ENCODE measurements at places on chromosomes 3 and 15.

GRCh38 chr15:89187986-89188514 lies 33.3 kb downstream of the RLBP1 start:
- DNase-seq = no peak

- DNase-seq = no peak
These were observed 561.2 kb upstream of the ALCAM start for GRCh38 chr3:104805508-104805907.

- no peak for DNase-seq
These were observed 186.2 kb downstream of the GOLGA6L6 start for GRCh38 chr15:20355256-20355868.

DNA sequence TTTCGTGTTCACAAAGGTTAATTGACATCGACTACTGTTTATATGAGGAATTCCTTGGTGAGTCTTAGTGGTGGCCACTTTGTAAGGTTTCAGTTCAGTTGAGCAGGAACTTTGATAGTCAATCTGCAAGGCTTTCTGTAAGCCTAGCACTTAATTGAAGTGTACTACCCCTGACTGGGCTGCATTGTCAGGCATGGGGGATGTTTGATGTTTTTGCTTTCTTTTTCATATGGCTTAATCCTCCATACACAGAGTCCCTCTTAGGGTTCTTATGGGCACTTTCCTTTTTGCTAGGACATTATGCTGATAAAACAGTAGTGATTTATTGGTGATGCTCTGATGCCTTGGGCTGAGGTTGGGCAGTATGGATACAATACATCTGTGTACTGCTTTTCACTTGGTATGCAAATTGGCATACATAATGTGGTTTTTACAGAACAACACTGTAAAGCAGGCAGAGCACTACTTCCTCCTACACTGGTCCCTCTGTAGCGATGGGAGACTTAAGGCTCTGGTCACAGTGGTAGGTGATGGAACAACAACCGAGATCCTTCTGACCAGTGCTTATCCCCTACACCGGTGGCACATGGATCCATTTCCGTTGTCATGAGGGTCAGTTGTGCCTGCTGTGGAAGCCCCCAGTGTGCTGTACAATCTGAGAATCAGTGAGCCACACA lies 261.0 kb downstream of the MFSD1 start:
- no peak for DNase-seq

GRCh38 chr3:101255441-101255840 lies 64.9 kb downstream of the IMPG2 start:
- no peak for DNase-seq

DNA sequence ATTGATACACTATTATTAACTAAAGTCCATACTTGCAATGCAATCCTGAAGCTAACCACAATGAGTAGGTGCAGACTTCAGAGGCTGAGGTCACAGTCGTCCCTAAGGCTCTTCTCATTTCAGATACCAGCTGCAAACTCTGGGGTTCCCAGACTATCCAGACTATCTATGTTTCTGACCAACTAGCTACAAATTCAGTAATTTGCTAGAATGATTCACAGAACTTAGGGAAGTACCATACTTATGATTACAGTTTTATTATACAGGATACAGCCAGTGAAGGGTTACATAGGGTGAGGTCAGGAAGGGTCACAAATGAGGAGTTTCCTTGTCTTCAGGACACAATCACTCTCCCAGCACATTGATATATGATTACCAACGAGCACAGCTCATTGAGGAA lies 36.5 kb downstream of the PPM1L start:
- DNase-seq = no peak

DNA sequence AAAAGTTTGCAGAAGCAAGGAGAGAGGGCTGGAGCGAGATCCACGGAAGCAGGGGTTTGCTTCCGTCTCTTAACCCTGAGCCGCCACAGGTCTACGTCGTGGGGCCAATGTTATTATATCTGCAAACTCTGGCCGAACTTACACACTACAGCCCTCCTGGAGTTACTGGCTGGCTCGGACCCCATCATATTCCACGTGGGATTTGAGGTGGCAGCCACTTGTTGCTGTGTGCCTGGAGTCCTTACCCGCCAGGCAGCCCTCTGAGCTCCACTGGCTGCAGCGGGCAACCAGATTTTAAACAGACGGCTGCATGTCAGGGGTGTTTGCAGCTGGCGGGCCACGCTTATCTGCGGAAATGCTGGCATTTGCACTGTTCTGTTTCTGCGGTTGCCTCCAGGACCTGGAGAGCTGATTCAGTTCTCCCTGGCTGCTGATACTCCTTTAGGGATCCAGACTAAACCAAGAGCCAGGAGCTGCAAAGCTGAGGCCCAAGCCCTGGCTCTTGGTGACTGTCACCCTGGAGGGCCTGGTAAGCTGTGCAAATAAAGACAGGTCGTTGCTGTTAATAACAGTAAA lies 34.7 kb downstream of the TM2D3 start:
- DNase-seq = no peak

DNA sequence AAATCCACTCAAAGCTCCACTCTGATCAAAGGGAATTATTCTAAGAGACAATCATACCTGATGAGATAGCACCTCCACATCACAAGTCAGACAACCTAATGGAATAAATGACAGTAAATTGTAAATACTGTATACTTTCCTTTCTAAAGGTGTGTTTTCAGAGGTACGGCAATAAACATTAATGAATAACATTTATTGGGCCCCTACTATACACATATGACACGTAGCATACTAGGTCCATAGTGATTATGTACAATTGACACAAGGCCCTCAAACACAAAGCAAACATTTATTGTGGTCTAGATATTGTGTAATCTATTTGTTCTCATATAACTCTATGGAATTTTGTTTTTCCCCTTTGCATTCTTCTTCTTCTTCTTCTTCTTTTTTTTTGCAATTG lies 429.8 kb downstream of the FOXP1 start:
- DNase-seq = no peak

GRCh38 chr3:146469150-146470017 lies at the start of gene PLSCR2:
PLSCR2 (minus strand) TSS chr3:146469561; CDS start chr3:146459904, 9,657 bp downstream.
- DNase-seq = peak; percentile 85

GRCh38 chr15:73051391-73051806 lies 864 bp upstream of the NEO1 start:
- no peak for DNase-seq

- no peak for DNase-seq
These were observed 73.3 kb downstream of the NSUN3 start for GRCh38 chr3:94136133-94136532.

GRCh38 chr3:30639937-30640336 lies 33.5 kb downstream of the TGFBR2 start:
- peak; percentile 40 for DNase-seq

DNA sequence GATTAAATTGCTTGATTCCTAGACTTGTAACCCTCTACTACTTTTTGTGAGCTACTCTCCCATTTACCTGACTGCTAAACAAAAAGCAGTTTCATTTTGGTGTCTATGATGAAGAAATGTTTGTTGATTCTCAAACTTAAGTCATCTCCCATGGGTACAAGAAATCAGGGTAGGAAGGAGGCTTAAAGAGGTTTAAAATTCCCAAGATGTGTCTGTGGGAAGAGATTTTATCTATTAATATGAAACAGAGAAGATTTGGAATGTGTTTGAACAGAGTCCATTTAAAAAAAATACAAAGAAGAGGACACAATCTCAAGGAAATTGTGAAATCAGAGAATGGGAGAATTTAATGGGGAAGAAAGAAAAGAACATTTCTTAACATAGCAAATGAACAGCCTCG lies 14.8 kb downstream of the P3H2 start:
- DNase-seq = no peak

DNA sequence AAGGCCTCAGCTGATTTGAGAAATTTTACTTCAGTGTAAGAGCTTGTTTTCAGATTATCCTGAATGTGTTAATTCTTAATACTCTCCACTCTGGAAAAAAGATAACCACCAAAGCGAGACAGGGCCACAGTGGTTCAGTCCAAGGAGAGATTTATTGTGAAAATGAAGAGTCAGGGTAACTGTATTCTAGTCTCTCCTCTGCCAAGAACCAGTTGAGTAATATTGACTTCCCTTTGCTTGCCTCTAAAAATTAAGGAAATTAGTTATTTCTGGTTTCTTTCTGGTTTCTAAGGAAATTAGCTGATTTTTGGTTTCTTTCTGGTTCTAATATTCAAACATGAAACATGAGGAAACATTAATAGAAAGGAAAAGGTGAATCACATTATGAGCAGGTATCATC lies 34.9 kb downstream of the PPP1R2 start:
- DNase-seq = no peak

- no peak for DNase-seq
These were observed 330.0 kb downstream of the PYDC2 start for GRCh38 chr3:191790934-191791333.

Data from stimulated activated naive CD8-positive, alpha-beta T cell treated with anti-CD3 and anti-CD28 coated beads, Interleukin-15, amount 100 ng/mL, for 72 hours (primary cell).